ENCODE measurements at places on chromosomes 16 and 17.

DNA sequence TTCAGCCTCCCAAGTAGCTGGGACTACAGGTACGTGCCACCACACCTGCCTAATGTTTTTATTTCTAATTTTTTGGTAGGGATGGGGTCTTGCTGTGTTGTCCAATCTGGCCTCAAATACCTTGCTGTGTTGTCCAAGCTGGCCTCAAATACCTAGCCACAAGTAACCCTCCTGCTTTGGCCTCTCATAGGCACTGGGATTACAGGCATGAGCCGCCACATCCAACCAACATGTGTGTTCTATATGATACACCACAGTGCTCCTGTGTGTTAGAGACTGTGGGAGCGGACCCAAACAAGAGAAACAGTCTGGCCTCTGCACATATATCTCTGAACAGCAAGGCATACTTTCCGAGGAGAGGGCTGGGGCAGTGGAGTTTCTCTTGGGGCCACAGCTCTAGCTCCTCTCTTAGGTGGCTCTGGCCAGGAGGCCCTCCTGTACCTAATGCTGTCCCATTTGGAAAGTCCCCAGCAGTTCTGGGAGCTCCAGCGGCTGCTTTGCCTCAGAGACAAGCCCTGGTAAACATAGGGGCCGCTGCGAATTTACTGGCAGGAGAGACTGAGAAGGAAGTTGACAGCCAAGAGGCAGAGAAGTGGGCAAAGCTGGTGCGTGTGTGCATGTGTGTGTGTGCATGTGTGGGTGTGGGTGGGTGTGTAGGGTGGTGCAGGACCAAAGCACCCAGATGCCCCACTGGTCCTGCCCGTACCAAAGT lies 95.0 kb downstream of the RAB11FIP4 start:
- no peak for DNase-seq

DNA sequence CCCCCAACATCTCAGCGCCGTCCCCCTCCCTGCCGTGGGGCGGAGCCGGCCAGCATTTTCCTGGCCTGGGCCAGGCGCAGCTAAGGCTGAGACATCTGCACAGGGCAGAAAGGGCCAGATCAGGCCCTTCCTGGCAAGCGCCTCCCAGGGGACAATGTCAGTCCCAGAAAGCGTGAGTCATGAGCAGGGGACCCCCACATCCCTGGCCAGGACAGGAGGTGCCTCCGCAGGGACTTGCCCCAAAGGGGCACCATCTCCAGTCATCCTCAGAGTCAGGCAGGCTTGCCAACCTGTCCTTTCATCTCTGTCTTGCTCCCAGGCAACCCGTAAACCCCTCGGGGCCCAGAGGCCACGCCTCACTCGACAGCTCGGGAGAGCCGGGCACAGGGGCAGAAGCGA lies 43.2 kb downstream of the SOCS1 start:
- DNase-seq: no peak

- no peak for DNase-seq
Observed at GRCh38 chr17:68591583-68591982, 9.6 kb downstream of the FAM20A start.

DNA sequence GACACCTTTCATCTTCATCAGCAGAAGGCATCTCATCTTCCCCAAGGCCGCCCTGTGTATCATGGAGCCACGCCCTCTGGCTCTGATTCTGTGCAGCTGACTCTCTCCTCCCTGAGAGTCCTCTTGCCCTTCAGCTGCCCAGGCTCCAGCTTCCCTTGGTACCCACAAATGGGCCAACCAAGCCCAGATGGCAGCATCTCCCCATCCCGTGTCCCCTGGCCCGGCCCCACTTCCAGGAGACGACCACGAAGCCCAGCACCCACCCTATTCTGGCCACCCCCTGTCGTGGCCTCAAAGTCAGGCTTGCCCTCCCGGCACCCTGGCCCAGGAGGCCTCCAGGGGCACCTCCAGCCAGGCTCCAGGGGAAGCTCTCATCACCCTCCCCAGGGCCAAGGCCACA lies 31.3 kb upstream of the KSR1 start:
- no peak for DNase-seq

DNA sequence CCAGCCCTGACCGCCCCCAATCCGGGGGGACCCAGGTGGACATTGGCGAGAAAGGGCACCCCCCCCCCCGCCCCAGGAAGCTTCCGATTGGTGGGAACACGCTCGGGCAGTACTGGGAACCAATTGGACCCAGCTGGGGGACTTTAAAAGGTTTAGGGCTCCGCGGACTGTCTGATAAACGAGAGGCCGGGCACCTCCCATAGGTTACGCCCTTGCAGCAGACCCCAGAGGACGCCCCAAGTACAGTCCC lies 245 bp downstream of the TMEM256 start:
- no peak for DNase-seq

DNA sequence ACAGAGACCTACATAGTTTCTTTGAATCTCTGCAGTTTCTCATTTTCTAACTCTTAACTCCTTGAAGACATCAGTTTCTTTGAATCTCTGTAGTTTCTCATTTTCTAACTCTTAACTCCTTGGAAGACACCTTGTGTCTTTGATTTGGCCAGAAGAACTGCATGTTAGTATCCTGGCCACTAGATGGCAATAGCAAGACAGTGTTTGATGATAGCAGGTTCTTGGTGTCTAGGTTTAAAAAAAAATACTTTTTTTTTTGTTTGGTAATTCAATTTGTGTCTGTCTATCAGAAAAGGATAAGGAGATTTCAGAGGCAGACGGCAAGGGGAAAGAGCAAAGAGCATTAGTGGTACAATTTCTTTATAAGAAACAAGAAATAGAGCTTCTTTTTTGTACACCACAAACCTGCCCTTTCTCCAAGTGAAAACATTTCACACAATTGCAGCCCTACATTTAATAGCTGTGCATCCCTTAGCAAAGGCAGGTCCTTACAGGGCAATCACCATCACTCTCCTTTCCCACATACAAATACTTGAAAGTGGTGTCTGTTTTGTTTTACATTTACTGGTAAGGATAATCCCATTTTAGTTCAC lies 1324.9 kb upstream of the CDH8 start:
- DNase-seq: no peak

DNA sequence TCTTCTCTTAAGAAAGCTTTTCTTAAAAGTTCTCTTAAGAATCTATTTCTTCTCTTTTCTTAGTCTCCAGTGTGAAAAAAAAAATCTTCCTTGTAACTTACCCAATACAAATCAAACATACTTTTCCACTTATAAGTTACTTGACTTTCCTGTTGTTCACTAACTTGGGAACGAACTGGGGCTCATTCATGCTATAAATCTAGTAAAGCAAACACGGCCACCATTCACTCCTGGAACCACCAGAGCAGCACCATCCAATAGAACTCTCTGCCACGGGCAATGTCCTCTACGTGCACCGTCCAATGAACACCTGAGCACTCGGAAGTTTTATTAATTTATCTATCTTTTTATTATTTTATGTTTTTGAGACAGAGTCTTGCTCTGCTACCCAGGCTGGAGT lies 20.8 kb downstream of the SRP68 start:
- no peak for DNase-seq

- DNase-seq: no peak
Observed at GRCh38 chr17:7816926-7817642, 16.9 kb upstream of the KDM6B start.

- no peak for DNase-seq
Observed at GRCh38 chr16:60271025-60271771, 1537.1 kb upstream of the GOT2 start.

DNA sequence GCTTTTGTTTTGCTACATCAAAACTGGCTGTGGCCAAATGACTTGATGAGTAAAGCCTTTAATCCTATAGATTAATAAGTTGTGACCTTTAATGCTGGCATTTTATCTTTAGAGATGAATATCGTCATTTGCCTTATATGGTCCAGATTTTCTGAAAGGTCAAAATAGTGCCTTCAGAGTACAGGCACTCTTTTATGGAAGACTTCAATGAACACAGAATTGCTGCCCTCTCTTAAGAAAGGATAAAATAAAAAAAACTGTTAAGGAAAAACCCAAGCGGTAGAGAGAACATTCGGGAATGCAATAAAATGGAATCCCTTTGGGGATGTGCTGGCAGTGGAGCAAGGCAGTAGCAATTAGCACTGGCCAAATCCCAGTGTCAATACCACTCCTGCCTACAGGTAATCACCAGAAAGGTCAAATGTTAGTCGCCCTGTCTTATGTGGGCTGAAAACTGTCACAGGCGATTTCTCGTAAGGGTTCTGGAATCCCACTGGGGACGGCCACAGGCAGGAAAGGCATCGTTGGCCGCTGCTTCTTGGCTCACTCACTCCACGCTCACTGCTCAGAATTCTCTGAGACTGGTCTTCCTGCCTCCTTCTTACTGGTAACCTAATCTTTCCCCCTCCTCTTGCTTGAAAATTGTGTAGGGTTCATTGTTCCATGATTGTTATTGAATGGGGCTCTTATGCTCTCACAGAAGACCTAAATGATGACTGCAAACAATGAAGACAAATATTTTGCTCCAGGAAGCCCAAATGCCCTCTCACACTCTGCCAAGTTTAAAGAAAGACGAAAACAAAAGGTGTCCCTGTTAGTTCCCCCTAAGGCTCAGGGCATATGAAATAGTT lies 45.4 kb upstream of the HSBP1 start:
- DNase-seq: no peak

DNA sequence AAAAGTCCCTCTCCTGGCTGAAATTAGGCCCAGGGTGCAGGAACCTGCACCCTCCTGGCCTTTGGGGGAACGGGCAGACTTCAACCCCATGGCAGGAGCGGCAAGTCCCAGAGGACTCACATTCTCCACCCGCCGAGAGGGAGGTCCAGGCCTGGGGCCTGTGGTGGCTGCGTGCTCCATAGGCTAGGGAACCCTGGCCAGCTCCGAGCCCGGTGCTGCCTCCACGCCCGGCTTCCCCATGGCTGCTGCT lies 130 bp downstream of the CCDC78 start:
- DNase-seq: no peak

DNA sequence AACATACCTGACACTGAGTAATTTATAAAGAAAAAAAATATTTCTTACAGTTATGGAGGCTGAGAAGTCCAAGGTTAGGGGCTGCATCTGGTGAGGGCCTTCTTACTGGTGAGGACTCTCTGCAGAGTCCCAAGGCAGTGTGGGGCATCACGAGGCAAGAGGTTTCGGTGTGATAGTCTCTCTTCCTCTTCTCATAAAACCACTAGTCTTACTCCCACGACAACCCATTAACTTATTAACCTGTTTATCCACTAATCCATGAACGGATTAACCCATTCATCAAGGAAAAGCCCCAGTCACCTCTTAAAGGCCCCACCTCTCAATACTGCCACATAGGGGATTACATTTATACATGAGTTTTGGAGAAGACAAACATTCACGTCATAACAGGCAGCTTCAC lies 20.1 kb downstream of the CIITA start:
- no peak for DNase-seq

DNA sequence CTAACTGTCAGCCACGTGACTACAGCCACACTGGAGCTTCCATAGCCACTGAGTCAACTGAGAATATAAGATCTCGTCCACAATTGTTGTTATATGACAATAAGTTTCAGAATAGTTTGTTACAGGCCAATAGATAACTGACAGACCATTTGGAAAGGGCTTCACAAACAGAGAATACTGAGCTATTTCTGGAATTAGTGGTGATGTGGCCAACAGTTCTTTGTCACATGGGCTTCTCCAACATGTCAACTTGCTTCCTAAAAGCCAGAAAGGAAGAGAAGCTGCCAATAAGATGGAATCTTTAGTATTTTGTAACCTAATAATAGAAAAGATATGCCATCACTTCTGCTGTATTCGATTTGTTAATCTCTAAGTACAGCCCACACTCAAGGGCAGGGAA lies 1220.4 kb downstream of the CDH8 start:
- DNase-seq: no peak

- no peak for DNase-seq
Observed at GRCh38 chr17:45430006-45430737, 2.5 kb downstream of the ARHGAP27 start.

DNA sequence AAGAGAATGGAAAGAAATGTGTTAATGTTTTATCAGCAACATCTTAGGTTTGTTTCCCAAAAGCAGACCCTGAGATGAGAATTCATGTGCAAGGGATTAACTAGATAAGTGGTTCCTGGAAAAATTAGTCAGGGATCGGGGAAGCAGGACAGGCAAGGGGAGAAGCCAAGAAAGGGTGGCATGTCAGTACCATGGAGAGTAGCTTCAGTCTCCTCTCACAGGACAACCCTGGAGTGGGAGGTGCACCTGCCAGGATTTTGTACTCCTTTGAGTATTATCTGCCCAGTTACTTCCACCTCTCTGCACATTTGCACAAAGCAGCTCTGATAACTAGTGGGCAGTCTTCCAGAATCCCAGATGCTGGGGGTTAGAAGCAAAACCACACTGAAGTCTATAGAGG lies 117.0 kb downstream of the RGS9 start:
- DNase-seq: no peak

- no peak for DNase-seq
Observed at GRCh38 chr16:75922250-75922649, 196.0 kb upstream of the CPHXL start.

DNA sequence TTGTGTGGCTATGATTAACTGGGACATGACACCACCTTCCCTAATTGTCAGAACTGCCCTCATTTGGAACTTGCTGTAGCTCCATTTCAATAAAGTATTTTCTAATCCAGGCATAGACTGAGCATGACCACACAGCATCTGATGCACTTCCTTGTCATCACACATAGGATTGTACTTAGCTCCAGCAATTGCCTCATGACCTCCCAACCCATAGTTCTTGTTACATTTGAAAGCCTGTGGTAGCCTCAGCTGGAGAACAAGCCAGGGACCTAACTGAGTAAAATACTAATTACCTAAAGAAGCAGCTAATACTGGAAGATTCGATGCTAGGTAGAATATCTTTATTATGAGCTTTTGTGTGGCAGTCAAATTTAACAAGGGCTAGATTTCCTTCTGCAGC lies 187.3 kb upstream of the KIF2B start:
- DNase-seq: no peak

DNA sequence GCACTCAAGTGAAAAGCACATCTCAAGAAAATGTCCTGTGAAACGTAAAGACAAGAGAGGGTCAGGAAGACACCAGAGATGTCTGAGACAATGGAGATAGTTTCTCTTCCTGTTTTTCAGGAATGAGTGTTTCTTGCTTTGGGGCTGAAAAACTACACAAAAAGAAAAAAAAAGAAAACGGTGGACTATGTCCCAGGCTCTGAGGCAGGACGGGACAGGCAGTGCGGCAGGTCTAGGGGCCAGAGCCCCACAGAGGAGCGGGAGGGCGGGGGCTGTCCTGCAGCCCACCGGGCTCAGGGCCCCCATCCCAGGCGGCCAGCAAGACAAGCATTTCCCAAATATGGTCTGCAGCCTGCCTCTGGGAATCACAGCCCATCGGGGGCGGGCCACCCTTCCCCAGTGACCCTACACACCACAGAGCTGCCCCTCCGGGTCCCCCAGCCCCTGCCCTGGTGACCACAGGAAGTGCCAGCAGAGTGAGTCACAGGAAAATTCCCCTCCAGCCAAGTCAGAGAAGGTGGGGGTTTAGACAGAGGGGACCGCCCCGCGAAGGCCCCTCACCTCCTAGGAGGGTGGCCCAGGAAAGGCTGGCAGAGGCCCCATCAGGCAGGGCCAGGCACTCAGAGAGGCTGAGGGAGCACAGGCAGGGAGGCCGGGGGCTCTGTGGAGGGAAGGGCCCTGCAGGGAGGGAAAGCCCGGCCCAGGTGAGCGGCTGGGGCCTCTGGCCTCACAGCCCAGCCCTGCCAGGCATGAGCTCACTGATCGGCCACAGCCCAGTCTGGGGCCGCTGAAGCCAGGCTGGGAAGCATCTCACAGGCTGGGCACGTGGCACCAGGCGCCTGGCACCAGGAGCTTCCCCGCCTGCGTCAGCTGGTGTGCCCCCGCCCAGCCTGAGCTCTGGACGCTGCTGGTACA lies 6.3 kb downstream of the BCAR1 start:
- no peak for DNase-seq

- no peak for DNase-seq
Observed at GRCh38 chr17:19651451-19652238, 3.1 kb downstream of the ALDH3A2 start.
